ENCODE measurements at places on chromosomes 4 and X.

- DNase-seq, result no peak
Measured at GRCh38 chr4:78710536-78710935, 65.6 kb upstream of the BMP2K start.

- DNase-seq, result no peak
Measured at GRCh38 chr4:174334628-174335027, 50.9 kb downstream of the CEP44 start.

DNA sequence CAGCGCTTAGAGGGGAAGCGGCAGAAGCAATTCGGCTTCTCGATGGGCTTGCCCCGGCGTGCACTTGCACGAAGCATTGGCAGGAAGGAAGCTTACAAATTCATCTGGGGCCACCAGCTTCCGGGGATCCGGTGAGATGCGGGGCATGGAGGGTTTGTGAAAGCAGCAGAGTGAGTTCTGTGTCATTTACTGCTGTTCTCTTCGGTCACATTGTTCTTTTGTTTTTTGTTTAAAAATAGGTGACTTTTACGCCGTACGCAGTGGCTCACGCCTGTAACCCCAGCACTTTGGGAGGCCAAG is 47.0 kb downstream of the ASMT start:
- no peak for DNase-seq

GRCh38 chr4:158157412-158157811 is 15.4 kb downstream of the GASK1B start:
- DNase-seq, result no peak

GRCh38 chrX:72100824-72101351 is 30.8 kb downstream of the RTL5 start:
- no peak for DNase-seq

DNA sequence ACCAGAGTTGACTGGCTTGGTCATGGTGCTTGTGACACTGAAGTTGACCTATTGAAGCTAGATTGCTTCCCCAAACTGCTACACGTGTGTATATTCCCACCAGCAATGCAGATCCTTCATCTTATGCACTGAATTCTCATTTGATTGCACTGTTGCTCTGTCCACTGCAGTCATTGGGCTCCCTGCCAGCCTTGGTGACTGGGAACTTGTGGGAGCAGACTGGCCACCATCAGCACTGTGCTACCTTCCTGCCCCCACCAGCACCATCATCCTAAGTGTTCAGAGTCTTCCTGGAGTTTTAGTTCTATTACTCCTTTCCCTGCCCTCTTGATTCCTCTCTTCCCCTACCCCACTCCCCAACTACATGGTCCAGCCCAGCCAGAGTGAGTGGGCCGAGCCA is 117.7 kb upstream of the PRPS2 start:
- no peak for DNase-seq

DNA sequence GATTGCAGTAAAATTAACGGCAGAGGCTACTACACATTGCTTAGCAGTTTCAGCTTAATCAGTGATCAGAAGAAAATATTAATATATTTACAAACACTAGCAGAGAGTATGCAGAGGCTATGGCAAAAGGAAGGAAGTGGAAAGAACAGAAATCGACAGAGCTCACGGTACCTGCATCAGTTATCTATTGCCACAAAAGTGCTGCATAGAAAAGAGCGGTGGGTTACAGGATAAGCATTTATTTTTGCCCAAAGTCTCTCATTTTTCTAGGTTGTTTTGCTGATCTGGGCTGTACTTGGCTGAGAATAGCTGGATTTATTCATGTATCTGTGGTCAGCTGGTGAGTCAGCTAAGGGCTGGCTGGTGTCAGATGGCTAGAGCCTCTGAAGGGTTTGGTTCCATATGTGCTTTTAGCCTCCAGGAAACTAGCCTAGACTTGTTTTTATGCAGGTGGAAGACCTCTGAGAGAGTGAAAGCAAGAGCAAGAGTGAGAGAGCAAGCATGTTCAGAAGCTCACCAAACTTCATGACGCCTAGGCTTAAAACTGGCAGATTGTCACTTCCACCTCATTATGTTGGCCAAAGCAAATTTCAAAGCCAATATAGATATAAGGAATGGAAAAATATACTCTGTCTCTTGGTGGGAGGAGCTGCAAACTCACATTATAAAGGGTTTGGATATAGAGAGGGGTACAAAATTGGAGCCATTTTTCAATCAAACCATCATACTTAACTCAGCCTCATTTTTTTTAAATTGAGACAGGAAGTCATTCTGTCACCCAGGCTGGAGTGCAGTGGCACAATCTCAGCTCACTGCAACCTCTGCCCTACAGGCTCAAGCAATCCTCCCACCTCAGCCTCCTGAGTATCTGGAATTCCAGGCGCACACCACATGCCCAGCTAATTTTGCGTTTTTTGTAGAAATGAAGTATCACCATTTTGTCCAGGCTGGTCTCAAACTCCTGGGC is 153.2 kb upstream of the RPL34 start:
- DNase-seq, result peak; percentile 54

DNA sequence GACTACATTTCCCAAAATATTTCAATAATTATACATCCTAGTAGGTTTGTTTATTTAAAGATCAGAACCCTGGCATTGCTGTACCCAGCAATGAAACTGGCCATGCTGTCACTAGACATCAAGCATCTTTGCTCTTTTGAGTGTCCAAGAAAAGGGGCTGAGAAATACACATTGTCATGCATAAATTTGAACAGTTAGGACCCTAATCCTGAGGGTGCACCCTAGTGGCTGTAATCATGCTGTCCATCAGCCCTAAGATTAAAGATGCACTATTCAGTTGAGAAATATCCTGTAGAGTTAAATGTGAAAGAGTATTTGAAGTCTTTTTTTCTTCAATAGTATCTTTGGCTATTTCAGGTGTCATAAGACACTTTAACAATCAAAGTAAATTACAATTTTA is 108.8 kb downstream of the NFKB1 start:
- DNase-seq, result no peak

GRCh38 chrX:97045470-97045869 is 161.8 kb downstream of the RPA4 start:
- no peak for DNase-seq

DNA sequence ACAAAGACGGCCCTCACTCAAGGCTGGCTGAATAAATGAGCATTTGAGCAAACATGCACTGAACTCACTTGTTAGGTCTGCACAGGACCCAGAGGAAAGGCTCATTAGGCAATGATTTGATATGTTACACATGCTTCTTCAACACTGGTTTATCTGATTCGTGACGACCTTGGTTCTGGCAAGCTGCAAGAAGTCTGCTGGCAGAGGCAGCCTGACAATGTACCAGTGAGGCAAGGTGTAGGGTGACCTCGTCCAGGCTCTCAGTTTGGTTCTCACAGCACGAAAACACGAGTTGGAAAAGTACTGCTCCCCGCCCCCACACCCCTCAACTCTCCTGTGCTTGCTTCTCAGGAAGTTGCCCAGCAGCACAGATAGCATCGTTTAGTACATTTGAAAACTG is 63.1 kb upstream of the CITED1 start:
- DNase-seq, result no peak

DNA sequence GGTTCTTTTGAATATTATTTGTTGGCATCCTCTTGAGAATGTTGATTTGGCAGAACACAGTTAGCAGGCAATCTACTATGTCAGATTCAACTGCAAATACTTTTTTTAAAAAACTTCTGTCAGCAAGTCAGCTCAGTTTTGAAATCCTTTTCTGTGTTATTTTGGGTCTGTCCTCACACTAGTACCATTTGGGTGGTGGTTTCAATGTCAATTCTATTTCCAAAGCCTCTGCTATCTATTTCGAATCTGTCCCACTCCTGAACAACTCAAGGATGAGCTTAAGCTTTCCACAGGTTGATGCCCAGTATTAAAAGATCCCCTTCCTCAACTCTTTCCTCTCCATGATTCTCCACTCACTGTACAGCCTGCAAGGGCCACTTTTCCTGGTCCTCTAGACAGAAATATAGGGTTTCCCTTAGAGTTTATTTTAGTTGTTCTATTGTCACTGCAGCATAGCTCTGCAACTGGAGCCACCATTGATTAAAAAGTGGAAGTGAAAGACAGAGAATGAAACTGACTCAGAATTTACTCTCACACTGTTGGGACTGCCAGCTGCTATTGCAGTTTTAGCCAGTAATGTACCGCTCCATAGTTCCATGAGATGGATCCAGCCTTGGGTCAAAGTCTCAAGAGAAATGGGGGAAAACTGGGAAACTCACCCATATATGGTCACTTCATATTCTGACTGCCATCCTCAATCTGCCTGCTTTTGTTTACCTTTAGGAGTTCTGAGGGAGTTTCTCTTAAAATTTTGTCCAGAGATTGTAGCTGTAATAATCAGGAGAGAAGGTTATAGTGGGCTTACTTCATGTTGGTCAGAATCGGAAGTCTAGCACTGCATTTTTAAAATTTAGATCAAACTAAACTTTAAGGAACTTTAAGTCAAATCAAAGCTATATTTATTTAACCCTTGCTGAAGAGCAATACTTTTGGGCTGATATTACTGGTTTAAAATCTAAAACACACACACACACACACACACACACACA is 14.6 kb downstream of the HDX start:
- DNase-seq, result no peak

GRCh38 chr4:47837908-47838294 is at the start of gene CORIN:
CORIN (minus strand) TSS chr4:47838067; CDS start chr4:47837949, 118 bp downstream.
- no peak for DNase-seq

DNA sequence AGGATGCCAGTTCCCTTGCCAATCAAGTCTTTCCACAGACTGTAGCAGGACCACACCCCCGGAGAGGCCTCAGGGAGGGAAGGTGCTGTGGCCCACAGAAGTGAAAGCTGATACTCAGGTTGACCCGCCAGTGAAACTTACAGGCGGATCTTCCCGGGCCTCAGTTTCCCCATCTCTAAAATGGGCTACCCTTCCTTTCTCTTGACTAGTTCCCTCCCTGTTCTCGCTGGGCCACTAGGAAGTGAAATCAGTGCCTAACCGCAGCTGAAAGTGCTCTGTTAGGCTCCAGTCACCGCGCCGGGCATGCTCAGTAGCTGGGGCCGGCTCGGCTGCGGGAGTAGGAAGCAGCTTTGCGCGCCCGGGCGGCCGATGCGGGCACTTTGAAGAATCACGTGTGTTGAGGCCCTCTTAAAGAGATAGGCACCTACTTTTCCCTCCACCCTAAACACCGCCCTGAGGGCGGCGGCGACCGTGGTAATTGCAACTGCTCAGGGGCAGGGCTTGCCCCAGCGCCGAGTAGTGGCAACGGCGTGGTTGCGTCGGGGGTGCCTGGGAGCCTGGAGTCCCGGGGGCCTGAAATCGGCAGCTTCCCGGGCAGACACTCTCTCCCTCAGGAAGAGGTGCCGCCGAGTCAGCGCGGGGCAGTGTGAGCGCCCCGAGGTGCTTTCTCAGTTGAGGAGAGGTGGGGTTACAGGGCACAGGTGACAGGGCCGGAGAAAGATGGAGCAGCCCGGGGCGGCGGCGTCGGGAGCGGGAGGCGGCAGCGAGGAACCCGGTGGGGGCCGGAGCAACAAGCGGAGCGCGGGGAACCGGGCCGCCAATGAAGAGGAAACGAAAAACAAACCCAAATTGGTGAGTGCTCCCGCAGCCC is at the start of gene DIAPH2:
Gene DIAPH2 (plus strand): TSS at position 504 of the 871 bp plus-strand sequence.
- DNase-seq, result peak; percentile 19

DNA sequence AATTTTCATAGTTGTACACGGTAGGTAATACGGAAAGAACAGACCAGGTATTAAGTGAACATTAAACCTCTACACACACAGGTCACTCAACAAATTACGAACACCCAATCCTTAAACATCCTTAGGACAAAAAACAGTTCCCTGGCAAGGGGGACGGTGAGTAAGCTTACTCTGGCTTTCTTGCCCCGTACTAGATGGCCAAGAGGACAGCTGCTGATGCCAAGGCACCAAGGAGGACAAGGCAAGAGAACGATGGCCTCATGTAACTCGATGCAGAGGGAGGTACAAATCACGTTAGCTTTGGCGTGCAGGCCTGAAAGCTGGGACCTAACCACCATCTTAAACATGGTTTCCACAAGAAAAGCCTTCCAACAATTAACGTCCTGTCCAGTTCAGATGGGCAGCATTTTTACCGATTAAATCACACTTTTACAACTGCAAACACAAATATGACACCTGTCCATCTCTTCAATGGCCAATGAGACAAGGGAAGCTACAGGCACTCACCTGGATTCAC is 23.7 kb downstream of the FAT1 start:
- DNase-seq, result no peak

GRCh38 chr4:142846108-142846728 is at the start of gene INPP4B:
INPP4B (minus strand) TSS chr4:142846301.
- DNase-seq, result no peak

GRCh38 chrX:118519411-118520215 is 24.0 kb downstream of the DOCK11 start:
- no peak for DNase-seq

DNA sequence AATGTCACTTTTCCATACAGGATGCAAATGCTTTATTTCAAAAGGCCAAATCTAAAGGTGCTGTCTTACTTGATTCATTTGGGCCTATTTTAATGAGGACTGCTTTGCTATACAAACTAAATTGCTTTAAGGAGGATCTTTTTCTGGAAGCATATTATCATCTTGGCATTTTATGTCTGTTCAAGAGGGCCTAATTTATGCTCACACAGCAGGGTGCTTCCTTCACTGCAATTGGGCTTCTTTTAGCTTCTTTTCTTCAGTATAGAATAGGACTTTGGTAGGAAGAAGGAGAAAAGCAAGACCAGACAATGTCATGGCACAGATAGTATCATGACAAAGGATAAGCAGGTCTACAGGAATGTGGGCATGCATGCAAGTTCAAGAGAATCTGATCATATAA is 222.4 kb upstream of the ANKRD50 start:
- no peak for DNase-seq

- no peak for DNase-seq
Measured at GRCh38 chr4:153426207-153426885, 39.8 kb upstream of the TMEM131L start.

DNA sequence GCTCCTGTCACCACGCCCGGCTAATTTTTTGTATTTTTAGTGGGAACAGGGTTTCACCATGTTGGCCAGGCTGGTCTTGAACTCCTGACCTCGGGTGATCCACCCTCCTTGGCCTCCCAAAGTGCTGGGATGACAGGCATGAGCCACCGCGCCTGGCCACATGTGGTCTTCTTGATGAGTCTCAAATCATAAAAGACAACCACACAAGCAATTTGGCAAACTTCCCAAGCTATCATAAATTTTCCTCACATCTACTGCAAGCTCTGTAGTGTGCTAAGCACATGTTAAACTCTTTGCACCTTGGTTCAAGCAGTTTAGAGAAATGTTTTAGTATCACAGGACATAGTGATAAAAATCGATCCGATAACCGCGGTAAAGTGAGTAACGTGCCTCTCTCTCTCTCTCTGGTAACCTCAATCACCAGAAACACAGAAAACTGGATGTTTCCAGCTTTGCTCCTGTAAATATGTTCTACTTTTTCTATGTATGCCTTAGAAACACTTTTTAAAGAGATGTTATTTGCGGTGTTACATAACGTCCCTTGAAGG is 256.8 kb downstream of the DHRSX start:
- DNase-seq, result peak; percentile 64

DNA sequence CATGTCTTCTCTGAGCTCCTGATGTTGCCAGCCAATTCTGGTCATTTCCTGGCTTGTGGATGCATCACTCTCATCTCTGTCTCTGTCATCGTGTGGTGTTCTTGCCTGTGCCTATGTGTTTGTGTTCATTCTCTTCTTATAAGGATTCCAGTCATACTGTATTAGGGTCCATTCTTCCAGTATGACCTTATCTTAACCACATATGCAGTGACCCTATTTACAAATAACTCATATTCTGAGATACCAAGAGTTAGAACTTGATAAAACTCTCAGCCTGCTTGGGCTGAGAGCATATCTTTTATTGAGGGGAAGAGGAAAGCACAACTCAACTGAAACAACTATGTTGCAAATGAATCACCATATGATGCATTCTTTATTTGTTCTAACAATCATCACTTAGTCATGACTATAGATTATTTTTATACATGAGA is 189.0 kb upstream of the ANXA10 start:
- no peak for DNase-seq
